Bladder microvascular endothelial cell (primary cell): ENCODE measurements at places on chromosomes 5 and 9. TPM values are rescaled to one million over a fixed set of nuclear protein-coding genes. Genes with fewer than 3 reads are reported as not detected.

Gene NUTM2F
- total RNA-seq, result not detected in 2 replicates

Gene OTULINL
- total RNA-seq, result 0.31 and 0.49 TPM in 2 replicates

Gene CARD9
- 0.16 and 0.50 TPM in 2 replicates for total RNA-seq

Gene ACOT12
- total RNA-seq, result not detected in 2 replicates

Gene ENTPD2
- under 0.01 TPM in 1 of 2 replicates, not detected in the other for total RNA-seq

Gene C6
- not detected in 2 replicates for total RNA-seq

Gene EQTN
- total RNA-seq, result not detected in 2 replicates

Gene IL17B
- not detected in 2 replicates for total RNA-seq

Gene ARHGAP26
- 9.7 and 79.9 TPM in 2 replicates for total RNA-seq

Gene BHMT
- total RNA-seq, result not detected in 2 replicates

Gene TPRN
- total RNA-seq, result 3.2 and 3.4 TPM in 2 replicates

Gene ZDHHC11B
- total RNA-seq, result not detected in 2 replicates

Gene MORN5
- total RNA-seq, result 0.49 TPM in 1 of 2 replicates, not detected in the other

Gene NMUR2
- total RNA-seq, result not detected in 2 replicates

Gene SLC4A9
- under 0.01 and 0.19 TPM in 2 replicates for total RNA-seq

Gene PCDHA13
- total RNA-seq, result not detected in 2 replicates

Gene TUBB4B
- 196 and 202 TPM in 2 replicates for total RNA-seq

Gene PCDHA1
- total RNA-seq, result 0.13 TPM in 1 of 2 replicates, not detected in the other

Gene OR1Q1
- total RNA-seq, result not detected in 2 replicates

Gene SPATA31A5
- not detected in 2 replicates for total RNA-seq

Gene ENG
- 76.9 and 295 TPM in 2 replicates for total RNA-seq

Gene NTNG2
- under 0.01 TPM in 1 of 2 replicates, not detected in the other for total RNA-seq

Gene SH3TC2
- 8.6 and 16.4 TPM in 2 replicates for total RNA-seq

Gene ZNF883
- total RNA-seq, result 0.16 and 0.50 TPM in 2 replicates

Gene HCN1
- total RNA-seq, result not detected in 2 replicates
